ENCODE measurements at places on chromosomes 6 and 20. TPM values are rescaled to one million over a fixed set of nuclear protein-coding genes. Genes with fewer than 3 reads are reported as not detected.

Gene GNAS-AS1
- total RNA-seq: 0.72 TPM

Gene NNAT
- total RNA-seq: 8.0 TPM

Gene DEFB119
- total RNA-seq: not detected

Gene ZC2HC1B
- not detected for total RNA-seq

Gene TUBB2B
- total RNA-seq: 2.3 TPM

Gene RSPH9
- 0.24 TPM for total RNA-seq

Gene VARS2
- total RNA-seq: 14.1 TPM

Gene OR2H2
- not detected for total RNA-seq

Gene MYCT1
- total RNA-seq: 0.48 TPM
